ENCODE measurements at places on chromosomes 11 and 22.
A peak's percentile ranks its signal among the peaks of the same experiment; 100 is the strongest.

- no peak for DNase-seq
These were observed 333.6 kb upstream of the NCAM1 start for GRCh38 chr11:112627588-112628045.

DNA sequence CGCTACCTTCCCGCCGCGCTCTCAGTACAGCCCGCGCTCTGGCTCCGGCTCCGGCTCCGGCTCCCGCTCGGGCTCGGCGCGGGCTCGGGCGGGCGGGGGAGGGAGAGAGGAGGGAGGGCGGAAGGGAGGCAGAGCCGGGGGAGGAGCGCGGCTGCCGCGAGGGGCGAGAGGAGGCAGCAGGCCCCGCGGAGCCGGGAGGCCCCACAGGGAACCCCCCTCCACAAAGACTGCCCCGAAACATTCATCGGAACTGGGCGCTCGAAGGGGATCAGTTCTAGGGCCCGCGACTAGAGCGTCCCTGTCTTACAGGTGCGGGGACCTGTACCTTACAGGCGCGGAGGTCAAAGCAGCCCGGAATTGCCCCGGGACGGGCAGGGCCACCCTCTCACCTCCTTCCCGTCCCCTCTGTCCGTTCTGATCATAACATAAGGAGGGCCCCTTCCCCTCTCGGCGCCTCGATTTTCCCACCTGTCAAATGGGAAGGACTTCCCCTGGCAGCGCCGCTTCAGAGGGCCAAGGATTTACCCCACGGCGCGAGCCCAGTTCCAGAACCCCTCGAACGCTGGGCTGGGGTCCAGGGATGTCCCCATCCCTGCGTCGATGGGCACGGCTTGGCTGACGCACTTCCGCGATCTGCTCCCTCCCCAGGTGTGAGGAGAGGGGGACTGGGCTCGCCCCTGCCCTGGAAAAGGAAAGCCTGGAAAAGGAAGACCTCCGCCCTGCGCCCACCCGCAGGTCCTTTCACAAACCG lies at the start of gene SHISA8:
SHISA8 (minus strand) TSS at position 40 of the 751 bp plus-strand sequence. CDS start 407 bp downstream, outside the sequence.
- DNase-seq, result no peak

GRCh38 chr11:124736736-124737135 lies 3.0 kb upstream of the NRGN start:
- no peak for DNase-seq

GRCh38 chr22:49941507-49942316 lies 18.9 kb upstream of the PIM3 start:
- no peak for DNase-seq

GRCh38 chr11:93737904-93738612 lies 3.2 kb downstream of the TAF1D start:
- no peak for DNase-seq

DNA sequence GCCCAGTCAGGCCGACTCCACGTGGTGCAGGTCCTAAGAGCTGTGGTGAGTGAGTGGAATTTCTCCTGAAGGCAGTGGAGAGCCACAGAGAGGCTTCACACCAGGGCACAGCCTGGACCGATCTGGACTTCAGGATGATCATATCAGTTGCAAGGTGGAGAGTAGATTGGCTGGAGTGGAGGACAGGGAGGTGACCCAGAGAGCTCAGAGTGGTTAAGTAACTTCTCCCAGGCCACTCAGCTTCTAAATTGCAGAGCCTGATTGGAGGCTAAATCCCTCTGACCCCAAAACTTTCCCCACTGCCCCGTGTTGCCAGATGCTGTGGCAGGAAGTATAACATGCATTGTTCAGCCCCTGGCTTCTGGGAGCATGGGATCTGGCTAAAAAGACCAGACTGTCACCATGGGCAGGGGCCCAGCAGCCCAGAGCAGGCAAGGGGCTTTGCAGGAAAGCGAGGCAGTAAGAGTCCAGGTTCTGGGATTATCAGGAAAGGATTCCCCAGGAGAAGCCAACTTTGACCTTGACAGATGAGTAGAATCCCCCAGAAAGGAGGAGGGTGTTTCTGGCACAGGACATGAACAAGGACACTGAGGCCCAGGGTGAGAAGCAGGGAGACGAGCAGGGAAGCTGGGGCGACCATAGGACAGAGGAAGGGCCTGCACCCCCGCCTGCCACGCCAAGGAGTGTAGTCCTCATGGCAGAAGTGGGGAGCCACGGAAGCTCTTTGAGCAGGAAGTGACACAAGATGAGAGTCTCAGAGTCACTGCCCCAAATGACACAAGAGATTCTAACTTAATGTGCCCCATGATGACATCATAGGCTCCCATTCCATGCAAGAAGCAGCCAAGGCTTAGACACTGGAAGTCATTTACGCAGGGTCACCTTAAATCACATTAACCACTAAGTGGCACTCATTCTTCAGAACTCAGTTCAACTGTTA lies 4.8 kb downstream of the SLC35C1 start:
- no peak for DNase-seq

DNA sequence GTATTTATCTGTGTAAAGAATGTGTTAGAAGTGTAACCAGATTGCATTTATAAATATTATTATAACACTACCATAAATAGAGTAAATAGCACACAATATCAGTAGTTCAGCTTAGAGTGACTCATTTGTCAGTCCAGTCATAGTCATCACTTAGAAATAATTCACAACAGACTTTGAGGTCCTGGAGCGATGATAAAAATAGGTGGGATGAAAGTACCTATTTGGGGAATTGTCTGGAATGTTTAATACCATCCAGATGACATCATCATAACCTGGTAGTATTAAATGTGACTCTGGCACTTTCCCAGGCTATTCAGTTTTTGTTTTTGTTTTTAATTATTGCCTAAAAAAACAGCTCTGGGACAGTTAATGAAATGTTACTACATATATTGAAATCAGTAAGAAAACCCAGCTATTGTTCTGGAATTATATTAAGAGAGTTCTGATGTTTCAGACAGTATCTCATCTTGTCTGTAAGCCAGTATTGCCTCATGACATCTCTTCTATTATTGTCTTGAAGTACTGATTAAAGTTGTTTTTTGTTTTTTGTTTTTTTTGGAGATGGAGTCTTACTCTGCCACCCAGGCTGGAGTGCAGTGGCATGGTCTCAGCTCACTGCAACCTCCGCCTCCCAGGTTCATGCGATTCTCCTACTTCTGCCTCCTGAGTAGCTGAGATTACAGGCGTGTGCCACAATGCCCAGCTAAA lies 74.8 kb downstream of the SIK2 start:
- no peak for DNase-seq

GRCh38 chr11:1261241-1262071 lies 38.6 kb downstream of the MUC5B start:
- DNase-seq, result no peak

DNA sequence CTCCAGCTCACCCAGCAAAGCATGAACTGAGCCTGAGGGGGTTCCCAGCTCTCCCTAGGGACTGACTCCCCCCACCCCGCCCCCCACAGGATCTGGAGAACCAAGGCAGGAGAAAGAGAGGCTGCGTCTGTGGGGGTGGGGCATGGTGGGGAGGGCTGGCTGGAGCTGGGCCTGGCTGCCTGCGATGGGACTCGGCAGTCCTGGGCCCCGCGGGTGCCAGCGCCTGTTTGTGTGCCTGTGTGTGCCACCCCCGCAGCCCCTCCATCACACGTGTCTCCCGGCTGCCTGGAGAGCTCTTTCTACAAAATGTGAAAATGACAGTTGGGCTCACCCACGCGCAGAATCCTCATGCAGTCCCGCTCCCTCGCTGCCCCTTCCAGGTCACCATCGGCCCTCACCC lies 46.8 kb downstream of the CACNA1I start:
- no peak for DNase-seq

- peak; percentile 4 for DNase-seq
These were observed 12.6 kb upstream of the APLNR start for GRCh38 chr11:57249384-57250319.

DNA sequence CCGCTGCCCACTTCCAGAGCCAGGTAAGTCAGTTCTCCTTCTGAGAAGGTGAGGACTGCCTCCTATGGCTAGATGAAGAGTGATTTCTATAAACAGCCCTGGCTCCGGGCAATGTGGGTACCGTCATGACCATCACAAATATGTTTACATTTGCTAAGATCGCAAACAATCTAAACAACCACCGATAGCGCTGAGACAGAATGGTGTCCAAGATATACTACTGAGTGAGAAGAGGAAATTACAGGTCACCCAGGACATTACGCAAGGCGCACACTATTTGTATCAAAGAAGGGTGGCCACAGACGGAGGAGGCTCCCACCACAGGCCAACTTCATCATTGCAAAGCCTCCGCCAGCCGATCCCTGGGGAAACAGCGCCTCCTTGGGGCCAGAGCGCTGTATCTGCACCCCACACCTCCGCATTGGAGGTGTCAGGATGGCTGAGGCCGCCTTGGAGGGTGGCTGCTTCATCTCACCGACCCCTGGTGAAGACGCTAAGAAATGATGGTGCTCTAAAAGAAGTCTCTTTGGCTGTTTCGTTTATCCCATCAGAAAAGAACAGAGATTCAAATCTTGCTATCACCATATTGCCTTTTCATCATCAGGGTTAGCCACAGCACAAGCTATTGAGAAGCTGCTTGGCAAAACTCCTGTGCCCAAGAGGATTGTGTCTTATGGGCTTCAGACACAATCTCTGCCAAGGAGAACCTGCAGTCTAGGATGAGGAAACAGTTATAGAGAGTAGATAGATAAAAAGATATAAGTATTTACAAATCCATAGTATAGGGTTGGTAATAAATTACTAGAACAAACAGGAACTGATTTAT lies 12.3 kb upstream of the ASRGL1 start:
- no peak for DNase-seq

DNA sequence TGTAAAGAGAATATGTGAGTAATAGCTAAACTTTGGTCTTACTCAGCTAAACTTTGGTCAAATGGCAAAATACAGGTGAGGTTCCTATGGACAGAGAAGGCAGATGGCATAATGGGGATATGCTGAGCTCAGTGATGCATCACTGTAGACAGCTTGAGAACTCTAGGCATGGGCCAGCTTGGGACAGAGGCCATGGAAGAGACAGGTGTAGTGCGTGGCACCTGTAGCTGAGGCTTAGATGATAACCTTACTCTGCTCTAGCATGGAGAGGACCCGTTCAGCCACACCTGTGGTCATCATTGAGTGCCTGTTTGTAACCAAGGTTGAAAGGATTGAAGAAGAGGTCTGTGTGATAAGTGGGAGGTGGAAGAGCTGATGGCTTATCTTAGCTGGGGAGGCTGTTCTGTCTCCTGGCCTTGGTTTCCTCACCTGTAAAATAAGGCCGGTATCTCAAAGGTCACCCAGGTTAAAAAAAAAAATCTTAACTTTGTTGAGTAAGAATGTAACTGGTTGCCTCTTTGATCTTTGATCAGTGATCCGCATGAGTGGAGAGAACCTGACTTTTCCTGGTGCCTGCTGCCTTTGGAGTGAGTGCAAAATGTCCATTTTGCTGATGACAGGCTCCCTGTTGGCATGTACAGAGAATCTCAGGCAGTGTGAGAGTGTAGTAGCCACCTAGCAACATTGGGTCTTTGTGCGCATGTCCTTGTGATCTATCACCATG lies 48.6 kb downstream of the ZNRF3 start:
- no peak for DNase-seq

DNA sequence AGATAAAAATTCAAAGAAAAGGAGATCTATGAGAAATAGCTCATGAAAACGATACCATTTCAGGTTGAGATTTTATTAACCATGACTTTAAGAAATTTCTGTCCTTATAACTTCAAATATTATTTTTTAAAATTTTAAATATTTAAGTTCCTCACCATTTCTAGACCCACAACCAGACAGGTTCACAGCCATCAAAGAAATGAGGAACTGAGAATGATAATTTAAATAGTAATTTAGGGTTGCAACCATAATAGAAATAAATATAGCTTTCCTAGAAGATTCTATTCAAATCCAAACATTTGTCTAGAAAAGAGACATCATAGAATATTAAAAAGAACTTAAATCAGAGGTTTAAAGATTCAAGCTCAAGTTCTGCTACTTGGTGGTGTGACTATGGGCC lies 5.9 kb upstream of the VWA5A start:
- DNase-seq, result no peak

DNA sequence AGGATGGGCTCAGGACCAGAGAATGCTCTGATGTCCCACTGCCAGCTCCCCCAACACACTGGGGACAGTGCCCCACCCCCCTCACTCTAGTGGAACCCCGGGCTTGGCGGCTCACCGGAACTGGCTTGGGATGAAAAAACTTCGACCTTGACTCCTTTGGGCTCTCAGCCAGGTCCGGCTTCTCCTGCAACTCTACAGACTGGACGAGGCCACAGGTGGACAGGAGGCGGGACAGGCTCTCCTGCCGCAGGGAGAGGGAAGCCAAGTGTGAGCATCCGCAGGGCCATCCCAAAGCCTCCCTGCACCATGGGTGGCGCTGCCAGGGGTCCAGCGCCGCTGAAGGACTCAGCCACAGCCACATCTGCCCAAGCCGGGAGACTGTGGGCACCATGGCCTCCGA lies 3.7 kb downstream of the RRP7A start:
- no peak for DNase-seq

DNA sequence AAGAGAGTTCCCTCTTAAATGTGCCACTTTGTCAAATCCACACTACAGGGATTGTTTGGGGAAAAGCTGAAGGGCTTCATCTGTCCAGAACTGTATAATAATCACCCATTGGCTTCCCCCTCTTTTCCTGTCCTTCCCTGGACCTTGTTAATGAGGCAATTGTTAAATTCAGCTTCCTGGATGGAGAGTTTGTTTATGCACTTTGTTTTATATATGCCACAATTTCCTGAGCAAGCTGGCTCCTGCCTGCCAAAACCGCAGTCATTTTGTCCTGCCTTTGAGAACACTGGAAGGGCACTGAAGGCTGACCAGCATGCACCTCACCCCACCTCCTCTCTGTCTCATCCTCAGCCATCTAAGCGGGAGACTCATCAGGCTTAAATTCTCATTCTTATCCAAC lies 86.2 kb downstream of the MSANTD4 start:
- DNase-seq, result no peak

DNA sequence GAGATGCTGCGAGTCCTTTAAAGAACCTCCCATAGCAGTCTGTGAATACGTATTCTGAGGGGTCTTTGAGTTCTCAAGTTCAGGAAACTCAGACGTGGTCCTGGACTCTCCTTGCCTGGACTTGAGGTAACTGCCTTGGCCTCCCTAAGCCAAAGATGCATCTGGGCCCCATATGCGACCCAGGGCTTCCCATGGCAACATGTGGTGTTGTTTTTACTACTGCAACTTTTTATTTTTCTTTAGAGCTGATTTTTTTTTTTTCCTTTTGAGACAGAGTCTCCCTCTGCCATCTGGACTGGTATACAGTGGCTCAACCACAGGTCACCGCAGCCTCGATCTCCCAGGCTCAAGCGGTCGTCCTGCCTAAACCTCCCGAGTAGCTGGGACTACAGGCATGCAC lies 321.1 kb downstream of the ST3GAL4 start:
- no peak for DNase-seq

GRCh38 chr11:113593698-113594308 lies 112.3 kb downstream of the TMPRSS5 start:
- no peak for DNase-seq

Measured in NCI-H2107 (cell line).